Activated CD4-positive, alpha-beta T cell treated with anti-CD3 and anti-CD28 coated beads, Interleukin-2, amount 10 ng/mL, durations not matched to agents 7 days and 5 days (primary cell): ENCODE measurements at places on chromosomes 4 and X. TPM values are rescaled to one million over a fixed set of nuclear protein-coding genes. Genes with fewer than 3 reads are reported as not detected.
A peak's percentile ranks its signal among the peaks of the same experiment; 100 is the strongest.

- no peak for DNase-seq
- H3K36me3 ChIP-seq: no peaks in the 10 kb centered on the region
- H3K4me3 ChIP-seq: no peak overlapping the region
- no peak overlapping the region for H3K27ac ChIP-seq
Observed at GRCh38 chr4:53640576-53641453, 49.5 kb upstream of the LNX1 start.

GRCh38 chr4:17535242-17535641 lies 20.3 kb downstream of the CLRN2 start:
- peaks cover 17% of the 10 kb centered on the region for H3K27me3 ChIP-seq
- DNase-seq: no peak
- peaks cover 4% of the 10 kb centered on the region for H3K4me1 ChIP-seq

GRCh38 chr4:7255996-7256395 lies 63.7 kb downstream of the SORCS2 start:
- no peaks in the 10 kb centered on the region for H3K4me1 ChIP-seq
- no peaks in the 10 kb centered on the region for H3K27me3 ChIP-seq
- no peak overlapping the region for H3K27ac ChIP-seq
- H3K36me3 ChIP-seq: no peaks in the 10 kb centered on the region
- no peak overlapping the region for H3K4me3 ChIP-seq
- DNase-seq: no peak

Gene UCP1
- not detected for total RNA-seq

- peaks cover 19% of the 10 kb centered on the region for H3K4me1 ChIP-seq
- no peak for DNase-seq
- H3K36me3 ChIP-seq: no peaks in the 10 kb centered on the region
- H3K27me3 ChIP-seq: no peaks in the 10 kb centered on the region
- no peak overlapping the region for H3K4me3 ChIP-seq
Observed at GRCh38 chrX:37815366-37815765, 32.0 kb downstream of the DYNLT3 start.

Gene CLDN2
- total RNA-seq: not detected

- H3K4me3 ChIP-seq: no peak overlapping the region
- H3K27ac ChIP-seq: no peak overlapping the region
- no peaks in the 10 kb centered on the region for H3K4me1 ChIP-seq
- H3K27me3 ChIP-seq: no peaks in the 10 kb centered on the region
- no peaks in the 10 kb centered on the region for H3K36me3 ChIP-seq
Observed at GRCh38 chr4:134018846-134019245, 182.7 kb downstream of the PABPC4L start.

- peaks cover 3% of the 10 kb centered on the region for H3K4me1 ChIP-seq
- no peak for DNase-seq
- H3K36me3 ChIP-seq: no peaks in the 10 kb centered on the region
- H3K27me3 ChIP-seq: no peaks in the 10 kb centered on the region
- H3K27ac ChIP-seq: no peak overlapping the region
- no peak overlapping the region for H3K4me3 ChIP-seq
Observed at GRCh38 chrX:109777749-109778148, 44.7 kb upstream of the ACSL4 start.

DNA sequence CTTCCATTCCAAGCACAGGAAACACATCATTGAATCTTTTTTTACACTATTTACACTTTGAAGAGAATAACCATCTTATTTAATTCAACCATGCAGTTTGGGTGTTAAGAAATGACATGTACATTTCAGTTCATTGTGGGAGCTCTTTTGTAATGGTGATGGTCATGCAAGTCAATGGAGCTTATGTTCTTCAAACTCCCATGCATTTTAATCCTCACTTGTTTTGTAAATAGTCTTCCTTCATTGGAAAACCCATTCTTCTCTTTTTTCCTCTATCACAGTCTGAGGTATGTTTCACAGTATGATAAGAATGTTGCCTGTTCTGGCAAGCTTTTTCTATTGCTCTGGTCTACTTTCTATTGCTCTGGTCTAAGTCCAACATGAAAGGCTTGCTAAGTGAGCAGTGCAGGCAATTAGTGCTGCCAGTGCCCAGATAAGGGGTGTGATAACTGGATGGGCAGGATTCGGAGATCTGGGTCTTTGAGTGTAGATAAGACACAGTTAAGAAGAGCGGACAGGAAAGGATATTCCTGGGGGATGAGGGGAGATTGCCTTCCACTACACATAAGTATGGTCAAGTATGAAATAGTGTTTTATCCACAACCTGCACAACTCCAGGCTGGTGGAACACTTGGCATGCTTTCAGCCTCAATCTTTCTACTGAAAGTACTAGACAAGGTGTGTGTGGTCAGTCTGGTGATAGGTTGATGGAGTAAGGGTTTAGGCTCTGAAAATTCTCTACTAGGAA lies 17.1 kb downstream of the AFP start:
- H3K27me3 ChIP-seq: peaks cover 5% of the 10 kb centered on the region
- H3K4me1 ChIP-seq: no peaks in the 10 kb centered on the region
- no peaks in the 10 kb centered on the region for H3K36me3 ChIP-seq
- no peak for DNase-seq

GRCh38 chrX:96611619-96612362 lies 72.9 kb upstream of the DIAPH2 start:
- no peak overlapping the region for H3K27ac ChIP-seq
- DNase-seq: no peak
- H3K4me1 ChIP-seq: no peaks in the 10 kb centered on the region
- no peaks in the 10 kb centered on the region for H3K27me3 ChIP-seq
- no peak overlapping the region for H3K4me3 ChIP-seq
- no peaks in the 10 kb centered on the region for H3K36me3 ChIP-seq

- H3K36me3 ChIP-seq: peaks cover 1% of the 10 kb centered on the region
- H3K27me3 ChIP-seq: no peaks in the 10 kb centered on the region
- H3K4me3 ChIP-seq: no peak overlapping the region
Observed at GRCh38 chr4:26131711-26132110, 189.1 kb upstream of the RBPJ start.

DNA sequence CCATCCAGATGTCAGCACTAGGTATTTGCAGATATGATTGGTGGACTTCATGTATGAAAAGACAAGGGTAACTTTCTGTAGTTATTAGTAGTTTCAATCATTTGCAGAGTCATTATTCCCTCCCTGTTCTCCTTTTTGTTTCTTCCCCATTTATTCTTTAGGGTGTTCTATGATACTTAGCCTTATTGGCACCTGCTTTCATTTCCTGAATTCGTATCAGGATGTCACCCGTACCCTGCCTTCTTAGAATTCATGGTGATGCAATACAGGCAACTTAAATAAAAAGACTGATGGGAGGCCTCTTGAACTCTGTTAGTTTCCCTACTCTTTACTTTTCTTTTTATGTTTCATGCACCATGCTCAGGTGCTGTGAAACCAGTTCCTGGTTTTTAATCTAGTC lies 24.2 kb downstream of the MAGED1 start:
- no peaks in the 10 kb centered on the region for H3K36me3 ChIP-seq
- peaks cover 5% of the 10 kb centered on the region for H3K27me3 ChIP-seq
- H3K4me3 ChIP-seq: no peak overlapping the region
- DNase-seq: no peak
- no peak overlapping the region for H3K27ac ChIP-seq
- peaks cover 12% of the 10 kb centered on the region for H3K4me1 ChIP-seq

DNA sequence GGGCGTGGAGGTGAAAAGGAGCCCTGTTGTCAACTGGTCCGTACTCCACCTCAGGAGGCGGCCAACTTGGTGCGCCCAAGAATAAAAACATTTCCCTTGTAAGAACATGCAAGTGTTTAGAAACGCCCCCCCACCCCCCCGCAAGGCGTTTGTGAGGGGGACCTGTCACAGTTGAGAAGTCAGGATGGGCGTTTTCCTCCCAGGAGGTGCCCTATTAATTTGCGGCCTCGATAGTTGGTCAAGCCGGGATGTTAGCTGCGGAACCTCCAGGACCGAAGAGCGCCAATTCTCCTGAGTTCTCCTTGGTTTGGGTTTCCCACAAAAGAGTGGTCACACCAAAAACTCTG lies 651 bp upstream of the SAP30 start:
- H3K27ac ChIP-seq: peak overlapping the region; percentile 99
- peaks cover 22% of the 10 kb centered on the region for H3K36me3 ChIP-seq
- peak; percentile 67 for DNase-seq
- peak overlapping the region; percentile 98 for H3K4me3 ChIP-seq
